Testis (tissue), 5 donors: ENCODE measurements at places on chromosomes 12 and 14.

DNA sequence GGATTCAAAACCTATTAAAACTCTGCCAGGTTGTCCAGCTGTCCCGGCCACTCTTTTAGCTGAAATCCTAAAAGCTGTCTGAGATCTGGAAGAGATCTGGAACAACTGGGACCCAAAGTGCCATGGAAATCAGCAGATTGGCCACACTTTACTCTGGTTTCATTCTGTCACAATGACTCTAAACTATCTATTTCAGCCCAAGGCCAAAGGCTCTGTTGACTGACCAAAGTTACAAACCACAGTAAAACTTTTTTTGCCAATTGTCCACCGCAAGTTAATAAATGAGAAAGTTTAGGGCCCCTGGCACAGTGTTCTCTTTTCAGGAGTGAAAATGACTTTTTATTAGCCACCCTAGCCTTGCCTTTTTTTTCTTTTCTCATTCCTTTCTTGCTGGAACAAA is 113.4 kb upstream of the CPM start:
- DNase-seq, result no peak

DNA sequence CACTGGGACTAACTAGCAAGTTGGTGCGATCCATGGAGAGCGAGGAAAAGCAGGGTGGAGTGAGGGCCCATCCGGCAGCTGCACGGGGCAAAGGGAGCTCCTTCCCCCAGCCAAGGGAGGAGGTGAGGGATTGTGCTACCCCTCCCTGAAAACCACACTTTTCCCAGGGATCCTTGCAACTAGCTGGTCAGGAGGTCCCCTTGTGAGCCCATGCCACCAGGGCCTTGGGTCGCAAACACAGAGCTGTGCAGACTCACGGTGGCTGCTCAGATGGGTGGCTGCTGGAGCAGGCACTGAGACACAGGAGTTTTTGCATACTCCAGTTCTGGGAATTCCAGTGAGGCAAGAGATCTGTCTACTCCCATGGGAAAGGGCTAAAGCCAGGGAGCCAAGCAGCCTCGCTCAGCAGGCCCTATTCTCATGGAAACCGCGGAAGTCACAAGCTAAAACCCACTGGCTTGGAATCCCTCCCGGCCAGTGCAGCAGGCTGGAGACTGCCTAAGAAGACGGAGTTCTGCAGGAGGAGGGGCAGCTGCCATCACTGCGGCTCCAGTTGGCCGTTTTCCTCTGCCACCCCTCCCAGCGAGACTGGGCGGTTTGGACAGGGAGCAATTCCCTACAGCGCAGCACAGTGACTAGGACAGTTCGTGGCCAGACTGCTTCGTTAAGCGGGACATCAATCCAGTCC is 10.9 kb upstream of the ZNF705A start:
- DNase-seq, result peak; percentile 56

- no peak for DNase-seq
Measured at GRCh38 chr14:103626146-103626850, 2.7 kb upstream of the KLC1 start.

- no peak for DNase-seq
Measured at GRCh38 chr12:75591628-75592027, 80.2 kb upstream of the KRR1 start.

DNA sequence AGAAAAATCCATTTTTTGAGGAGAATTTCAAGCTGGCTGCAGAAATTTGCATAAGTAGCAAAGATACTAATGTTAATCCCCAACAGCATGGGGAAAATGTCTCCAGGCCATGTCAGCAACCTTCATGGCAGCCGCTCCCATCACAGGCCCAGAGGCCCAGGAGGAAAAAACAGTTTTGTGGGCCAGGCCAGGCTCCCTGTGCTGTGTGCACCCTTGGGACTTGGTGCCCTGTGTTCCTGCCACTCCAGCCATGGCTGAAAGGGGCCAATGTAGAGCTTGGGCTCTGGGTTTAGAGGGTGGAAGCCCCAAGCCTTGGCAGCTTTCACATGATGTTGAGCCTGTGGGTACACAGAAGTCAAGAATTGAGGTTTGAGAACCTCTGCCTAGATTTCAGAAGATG is 76.3 kb downstream of the MGAT4C start:
- no peak for DNase-seq

DNA sequence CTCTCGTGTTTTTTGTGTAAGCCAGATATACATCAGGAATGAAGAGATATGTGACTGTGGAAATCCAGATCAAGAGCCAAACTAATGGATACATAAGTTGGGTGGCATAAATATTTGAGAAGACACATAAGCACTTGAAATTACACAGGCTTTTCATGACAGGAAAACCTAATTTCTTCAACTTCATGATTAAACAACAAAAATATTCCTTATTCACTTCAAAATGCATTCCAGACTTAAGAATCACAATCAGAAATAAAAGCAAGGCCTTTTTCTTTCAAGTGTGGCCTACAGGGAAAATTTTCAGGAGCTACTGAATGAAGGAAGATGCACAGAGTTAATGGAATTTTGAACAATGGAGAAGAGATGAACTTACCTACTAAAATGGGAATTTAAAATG is 515.6 kb downstream of the FOXG1 start:
- DNase-seq, result no peak

DNA sequence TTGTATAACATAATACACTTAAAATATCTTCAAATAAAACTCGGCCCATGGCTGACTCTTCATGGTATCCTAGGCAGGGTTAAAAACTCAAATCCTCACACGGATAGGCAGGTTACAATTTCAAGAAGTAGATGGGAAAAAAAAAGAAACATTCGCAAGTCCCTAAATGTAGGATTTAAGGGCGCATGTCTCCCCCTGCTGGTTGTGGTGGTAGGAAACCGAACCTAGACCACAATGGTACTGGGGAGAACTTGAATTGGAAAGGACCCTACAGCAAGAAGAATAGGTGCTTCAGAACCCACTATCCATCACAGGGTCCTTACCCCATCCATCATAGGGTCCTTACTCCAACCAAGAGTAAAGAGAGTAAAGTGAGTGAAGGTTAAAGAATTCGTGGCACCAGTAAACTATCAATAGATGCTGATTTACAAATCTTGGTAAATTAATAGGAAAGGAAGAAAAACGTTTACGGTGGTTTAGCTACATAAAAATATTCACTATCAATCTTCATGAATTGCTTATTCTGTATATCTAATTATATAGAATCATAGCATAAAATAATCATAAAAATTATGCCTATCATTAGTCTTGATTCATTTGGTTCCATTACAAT is 3.3 kb upstream of the CIPC start:
- DNase-seq, result peak; percentile 87

GRCh38 chr14:81211844-81212243 is 8.9 kb downstream of the GTF2A1 start:
- no peak for DNase-seq

DNA sequence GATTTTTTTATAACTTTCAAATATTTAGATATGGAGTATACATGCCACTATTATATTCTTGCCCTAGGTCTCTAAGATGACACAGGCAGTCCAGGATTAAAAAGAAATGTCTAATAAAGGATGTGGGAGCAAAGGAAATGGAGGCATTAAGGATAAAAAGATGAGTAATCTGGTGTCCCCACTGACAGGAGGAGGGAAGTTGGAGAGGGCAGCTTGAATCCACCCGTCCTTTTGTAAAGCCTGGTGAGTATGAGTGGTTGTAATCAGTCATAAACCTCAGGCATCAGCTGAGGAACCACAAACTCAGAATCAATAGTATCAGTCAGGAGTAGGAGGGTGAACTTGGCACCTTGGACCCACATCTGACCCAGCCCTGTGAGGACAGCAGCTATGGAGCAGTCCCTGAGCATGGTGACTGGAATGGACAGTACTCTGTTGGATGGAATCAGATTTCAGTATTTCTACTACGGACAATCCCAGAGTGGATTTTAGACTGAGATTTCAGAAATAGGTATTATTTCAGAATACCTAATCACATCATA is 100.5 kb downstream of the EXOC5 start:
- no peak for DNase-seq

DNA sequence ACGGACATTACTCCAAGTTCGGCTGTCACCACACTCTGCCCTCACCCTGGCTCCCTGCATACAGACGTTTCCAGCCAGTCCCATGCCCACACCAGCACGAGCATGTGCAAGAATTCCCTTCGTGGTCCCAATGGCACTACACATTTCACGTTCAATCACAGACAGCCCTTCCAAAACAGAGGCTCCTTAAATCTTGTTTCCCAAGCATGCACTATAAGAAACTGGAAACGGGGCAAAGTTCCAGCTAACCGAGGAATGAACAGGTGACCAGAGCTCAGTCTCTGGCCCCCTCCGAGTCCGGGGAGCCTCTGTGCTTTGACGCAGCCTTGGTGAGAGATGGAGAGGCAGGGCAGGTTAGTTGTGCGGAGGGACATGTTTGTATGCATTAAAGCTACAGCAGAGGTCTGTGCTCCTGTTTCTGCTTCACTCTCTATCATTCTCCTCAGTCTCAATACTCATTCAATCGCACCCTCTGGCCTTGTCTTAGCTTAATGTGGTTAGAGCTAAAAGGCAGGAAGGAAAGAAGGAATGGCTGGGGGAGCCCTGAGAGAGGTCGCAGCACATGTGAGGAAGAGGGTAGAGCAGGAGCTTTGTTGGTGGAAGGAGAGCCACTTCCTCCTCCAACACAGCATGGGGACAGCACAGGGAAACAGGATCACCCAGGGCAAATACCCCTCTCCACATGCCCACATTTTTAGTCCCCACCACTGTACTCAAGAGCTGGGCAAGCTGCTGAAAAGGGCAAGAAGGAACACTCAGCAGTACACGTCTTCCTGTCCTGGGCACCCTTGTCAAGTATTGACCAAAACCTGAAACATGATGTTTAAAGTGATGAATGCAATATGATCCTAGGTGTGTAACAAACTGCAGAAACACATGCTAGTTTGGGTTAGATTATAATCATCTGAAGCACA is 12.2 kb upstream of the SELPLG start:
- no peak for DNase-seq

DNA sequence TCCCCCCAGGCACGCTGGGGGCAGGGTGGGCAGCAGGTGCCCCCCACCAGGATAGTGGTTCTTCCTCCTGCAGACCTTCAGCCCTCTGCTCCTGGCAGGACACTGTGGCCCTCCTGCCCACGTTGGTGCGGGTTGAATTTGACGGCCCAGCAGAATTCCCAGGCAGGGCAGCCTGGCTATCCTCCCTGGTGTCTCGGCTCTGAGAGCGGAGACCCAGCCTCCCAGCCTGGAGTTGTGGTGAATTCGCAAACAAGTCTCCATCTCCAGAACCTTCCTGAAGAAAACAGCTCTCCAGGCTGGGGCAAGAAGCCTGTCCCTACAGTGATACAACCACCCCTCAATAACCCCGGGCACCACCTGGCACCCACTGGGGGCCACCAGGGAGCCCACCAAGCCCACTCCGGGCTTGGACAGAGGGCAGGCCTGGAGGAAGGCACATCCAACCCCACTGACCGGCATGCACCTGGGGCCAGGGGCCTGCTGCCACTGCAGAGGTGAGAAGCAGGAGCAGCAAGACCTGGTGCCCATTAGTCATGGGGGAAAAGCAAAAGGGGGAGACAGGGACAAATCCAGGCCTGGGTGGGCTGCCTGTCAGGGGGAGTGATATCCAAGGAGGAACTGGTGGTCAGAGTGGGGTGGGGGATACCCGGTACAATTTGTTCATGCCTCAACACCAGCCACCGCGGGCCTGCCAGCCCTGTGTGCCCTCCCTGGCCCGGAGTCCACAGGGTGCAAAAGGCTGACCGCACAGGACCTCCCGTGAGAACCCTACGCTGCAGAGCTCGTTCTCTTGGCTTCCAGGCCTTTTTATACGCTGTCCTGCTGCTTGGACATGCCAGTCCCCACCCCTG is 3.6 kb downstream of the ANKRD9 start:
- no peak for DNase-seq

- DNase-seq, result no peak
Measured at GRCh38 chr12:59500335-59500734, 95.5 kb upstream of the SLC16A7 start.

DNA sequence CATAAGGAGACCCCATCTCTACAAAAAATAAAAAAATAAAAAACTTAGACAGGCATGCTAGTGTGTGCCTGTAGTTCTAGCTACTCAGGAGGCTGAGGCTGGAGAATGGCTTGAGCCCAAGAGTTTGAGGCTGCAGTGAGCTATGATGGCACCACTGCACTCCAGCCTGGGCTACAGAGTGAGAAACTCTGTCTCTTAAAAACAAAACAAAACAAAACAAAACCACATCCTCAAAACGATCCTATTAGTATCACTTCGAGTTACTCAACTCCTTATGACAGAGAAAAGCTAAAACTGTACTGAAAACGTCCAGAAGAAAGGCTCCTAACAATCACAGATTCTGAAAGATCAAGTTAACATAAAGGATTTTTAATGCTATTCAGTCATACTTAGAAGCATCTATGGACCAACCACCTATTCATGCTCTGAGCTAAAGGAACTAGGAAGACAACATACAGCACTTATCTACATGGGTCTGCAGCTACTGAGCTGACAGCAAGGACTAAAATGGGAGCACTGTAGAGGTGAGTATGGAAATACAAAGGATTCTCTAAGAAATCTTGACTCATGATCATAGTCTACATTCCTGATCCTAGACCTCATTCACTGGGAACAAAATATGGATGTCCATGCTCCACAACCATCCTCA is 75.3 kb upstream of the DUSP6 start:
- no peak for DNase-seq

DNA sequence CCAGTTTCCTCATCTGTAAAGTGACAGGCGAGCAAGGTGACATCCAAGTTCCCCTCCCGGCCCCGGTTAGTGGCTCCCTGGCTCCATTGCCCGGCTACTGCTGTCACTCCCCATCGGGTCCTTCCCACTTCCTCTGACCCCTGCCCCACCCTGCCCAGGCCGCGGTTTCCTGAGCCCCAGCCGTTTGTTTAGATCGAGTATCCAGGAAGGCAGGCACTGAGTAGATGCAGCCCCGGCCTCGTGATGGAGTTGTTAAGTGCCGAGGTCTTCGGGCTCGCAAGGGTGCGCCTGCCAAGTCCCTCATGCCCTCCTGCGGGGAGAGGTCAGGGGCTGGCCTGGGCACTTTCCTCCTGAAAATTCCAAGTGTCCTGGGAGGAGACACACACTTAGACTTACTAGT is 55.4 kb downstream of the TEAD4 start:
- DNase-seq, result no peak

DNA sequence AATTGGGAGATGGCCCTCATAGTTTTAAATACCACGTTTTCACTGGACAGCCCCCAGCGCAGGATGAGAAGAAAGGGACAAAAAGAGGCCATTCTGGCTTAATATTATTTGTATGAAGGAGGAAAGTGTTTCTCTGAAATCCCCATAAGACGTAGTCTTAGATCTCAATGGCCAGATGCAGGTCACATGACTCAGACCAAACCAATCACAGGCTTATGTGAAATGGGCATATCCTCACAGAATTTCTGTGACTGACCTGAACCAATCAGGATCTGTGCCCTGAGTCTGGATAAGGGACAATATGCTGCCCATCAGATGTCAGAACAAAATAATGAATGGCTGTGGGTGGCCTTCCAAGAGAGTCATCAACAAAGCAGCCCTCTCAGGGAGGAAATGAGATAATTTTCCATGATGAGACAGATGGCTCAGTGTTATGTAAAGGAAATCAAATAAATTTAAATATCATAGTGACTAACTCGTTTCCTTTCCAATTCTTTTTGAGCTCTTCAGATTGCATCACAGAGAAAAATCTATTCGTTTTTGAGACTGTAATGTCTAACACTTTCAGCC is 1009.5 kb upstream of the TMEM132C start:
- no peak for DNase-seq

GRCh38 chr14:69260190-69260860 is 367 bp downstream of the GALNT16 start:
- no peak for DNase-seq

GRCh38 chr12:124520907-124521306 is 46.5 kb downstream of the NCOR2 start:
- no peak for DNase-seq

GRCh38 chr12:6697584-6698351 is 2.8 kb downstream of the PIANP start:
- DNase-seq, result peak; percentile 58
